ENCODE measurements at places on chromosomes 4 and X.

DNA sequence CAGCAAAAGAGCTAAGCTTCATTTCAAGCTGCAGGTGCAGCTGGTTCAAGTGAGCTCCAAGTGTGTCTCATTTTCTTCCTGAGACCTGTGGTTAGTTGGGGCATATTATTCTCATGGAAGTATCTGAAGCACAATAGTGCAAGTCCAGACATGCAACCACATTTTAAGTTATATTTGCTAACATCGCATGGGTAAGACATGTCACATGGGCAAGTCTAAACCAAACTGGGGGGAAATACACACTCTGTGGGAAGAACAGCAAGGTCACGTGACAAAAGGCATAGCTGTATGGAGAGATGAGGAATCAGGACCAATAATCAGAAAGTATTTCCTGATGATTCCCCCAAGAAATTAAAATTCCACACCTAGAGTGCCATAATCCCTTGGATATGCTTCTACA is 94.9 kb upstream of the NDP start:
- DNase-seq: no peak

GRCh38 chr4:53994382-53995102 is 69.9 kb downstream of the CHIC2 start:
- DNase-seq: no peak

DNA sequence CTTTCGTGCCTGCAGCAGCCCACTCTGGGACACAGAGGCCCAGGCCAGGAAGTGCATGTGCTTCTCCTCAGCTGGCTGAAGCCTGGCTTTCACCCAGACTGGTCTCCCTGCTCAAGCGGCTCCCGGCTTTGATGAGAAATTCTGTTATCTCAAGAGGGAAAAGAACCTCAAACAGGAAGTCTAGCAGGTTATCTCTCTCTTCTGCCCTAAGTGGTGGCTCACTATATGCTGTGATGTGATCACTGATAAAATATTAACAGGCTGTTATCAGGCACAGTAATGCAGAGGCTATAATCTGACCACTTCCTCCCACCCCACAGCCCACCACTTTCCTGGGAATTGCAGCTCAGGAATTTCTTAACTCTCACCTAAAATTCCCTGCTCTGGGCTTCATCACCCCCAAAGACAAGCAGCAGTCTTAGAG is 13.3 kb downstream of the CLDN2 start:
- DNase-seq: no peak

GRCh38 chrX:41921492-41922430 is 1.6 kb downstream of the CASK start:
- DNase-seq: peak; percentile 28

DNA sequence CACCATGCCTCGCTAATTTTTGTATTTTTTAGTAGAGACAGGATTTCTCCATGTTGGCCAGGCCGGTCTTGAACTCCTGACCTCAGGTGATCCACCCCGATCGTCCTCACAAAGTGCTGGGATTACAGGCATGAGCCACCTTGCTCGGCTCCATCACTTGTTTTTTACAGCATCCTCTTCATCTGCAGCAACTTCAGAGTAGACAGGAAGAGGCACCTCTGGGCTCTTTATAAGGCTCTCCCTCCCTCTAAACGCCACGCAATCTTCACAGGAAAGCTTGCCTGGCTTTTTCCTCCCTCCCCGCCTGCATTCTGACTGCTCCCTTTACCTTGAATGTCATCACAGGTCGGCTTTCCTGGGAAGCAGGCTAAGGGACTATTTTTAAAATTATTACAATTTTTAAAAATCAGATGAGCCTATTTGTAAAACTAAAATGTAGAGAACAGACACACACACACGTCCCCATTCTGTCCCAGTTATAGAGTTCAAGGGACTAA is 111.5 kb upstream of the LDB2 start:
- no peak for DNase-seq

- DNase-seq: no peak
These were observed 157.4 kb downstream of the PALLD start for GRCh38 chr4:168654104-168654847.

DNA sequence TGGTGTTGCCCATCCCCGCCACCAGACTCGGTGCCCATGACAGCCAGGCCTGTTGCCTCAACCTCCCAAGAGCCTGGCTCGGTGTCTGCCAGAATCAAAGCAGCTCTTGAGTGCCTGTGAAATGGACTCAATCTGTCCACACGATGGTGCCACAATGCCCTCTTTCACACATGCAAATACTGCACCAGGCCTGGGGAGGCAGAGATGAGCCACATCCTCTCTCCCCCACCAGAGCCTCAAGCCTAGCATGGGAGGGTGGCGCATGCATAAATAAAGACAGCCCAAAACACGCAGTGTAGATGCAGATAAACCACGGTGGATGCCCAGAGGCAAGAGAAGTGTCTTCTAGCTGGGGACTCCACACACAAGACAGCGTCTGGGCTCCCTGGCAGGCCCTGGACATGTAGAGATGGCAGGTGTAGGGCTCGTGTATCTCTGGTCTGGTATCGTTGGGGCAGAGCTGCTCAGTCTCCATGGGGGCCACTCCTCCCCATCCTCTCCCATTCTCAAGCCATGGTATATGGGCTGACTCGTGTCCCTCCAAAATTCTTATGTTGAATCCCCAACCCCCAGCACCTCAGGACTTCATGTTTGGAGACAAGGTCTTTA is 65.6 kb downstream of the JAKMIP1 start:
- DNase-seq: peak; percentile 16

DNA sequence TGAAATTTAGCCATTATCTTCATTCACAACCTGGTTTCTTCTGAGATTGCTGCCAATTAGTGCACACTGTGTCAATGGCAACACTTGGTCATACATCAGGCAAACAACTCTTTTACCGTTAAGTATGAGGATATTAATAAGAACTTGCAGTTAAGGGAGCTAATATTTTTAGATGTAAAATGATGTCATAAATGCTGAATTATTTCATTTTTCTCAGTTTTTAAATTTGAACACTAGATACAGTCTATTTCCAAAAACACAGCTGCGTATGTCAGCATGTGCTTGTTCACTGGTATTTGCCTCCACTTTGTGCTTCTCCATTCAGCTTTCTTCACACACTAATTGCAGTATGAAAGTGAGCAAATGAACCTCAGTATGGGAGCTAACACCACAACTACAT is 1.6 kb downstream of the KLHL13 start:
- DNase-seq: no peak

DNA sequence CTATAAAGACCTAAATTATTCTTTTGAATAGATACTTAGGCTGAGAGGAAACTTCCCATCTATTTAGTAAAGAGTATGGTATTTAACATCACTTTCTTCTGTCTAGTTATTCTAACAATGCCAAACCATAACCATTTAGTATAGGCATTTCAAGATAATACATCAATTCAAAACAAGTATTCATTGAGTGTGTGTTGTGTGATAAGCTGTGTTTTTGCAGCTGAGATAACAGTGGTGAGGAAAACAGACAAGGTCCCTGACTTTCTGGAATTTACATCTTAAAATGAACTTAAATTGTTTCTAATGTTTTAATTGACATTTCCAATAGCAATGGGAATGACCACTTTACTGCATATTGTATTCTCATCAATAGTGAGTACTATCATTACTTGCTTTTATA is 22.4 kb upstream of the TSPAN5 start:
- DNase-seq: no peak

GRCh38 chr4:153438916-153439756 is 27.0 kb upstream of the TMEM131L start:
- DNase-seq: peak; percentile 38
